Neural crest cell (in vitro differentiated cells): ENCODE measurements at places on chromosomes 6 and 20.

- no peak for DNase-seq
Measured at GRCh38 chr6:11055127-11055627, 11.1 kb upstream of the ELOVL2 start.

- DNase-seq = no peak
Measured at GRCh38 chr6:76418560-76419223, 346.2 kb upstream of the IMPG1 start.

- DNase-seq = no peak
Measured at GRCh38 chr6:161207200-161207599, 66.7 kb downstream of the AGPAT4 start.

DNA sequence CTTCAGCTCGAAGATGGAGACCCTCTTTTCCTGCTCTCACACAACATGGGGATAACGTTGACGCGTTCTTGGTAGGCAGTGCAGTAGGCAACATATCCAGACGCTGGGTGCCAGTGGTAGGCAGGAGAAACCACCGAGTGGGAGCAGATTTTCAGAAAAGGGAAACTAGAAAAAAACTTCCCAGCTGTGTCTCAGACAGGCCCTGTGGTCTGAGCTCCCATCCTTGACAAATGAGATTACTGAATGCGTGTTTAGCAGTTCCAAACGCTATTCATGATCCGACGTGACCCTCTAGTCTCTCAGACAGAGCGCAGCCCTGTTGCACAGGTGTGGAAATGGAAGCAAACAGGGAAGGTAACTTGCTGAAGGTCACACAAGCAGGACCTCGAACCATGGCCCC lies 83.9 kb upstream of the DUSP22 start:
- no peak for DNase-seq

GRCh38 chr6:73728548-73729205 lies 32.7 kb downstream of the CD109 start:
- DNase-seq = no peak

- DNase-seq = no peak
Measured at GRCh38 chr6:119241111-119241465, 108.5 kb downstream of the MAN1A1 start.

GRCh38 chr6:14365393-14365792 lies 247.8 kb downstream of the CD83 start:
- DNase-seq = no peak

DNA sequence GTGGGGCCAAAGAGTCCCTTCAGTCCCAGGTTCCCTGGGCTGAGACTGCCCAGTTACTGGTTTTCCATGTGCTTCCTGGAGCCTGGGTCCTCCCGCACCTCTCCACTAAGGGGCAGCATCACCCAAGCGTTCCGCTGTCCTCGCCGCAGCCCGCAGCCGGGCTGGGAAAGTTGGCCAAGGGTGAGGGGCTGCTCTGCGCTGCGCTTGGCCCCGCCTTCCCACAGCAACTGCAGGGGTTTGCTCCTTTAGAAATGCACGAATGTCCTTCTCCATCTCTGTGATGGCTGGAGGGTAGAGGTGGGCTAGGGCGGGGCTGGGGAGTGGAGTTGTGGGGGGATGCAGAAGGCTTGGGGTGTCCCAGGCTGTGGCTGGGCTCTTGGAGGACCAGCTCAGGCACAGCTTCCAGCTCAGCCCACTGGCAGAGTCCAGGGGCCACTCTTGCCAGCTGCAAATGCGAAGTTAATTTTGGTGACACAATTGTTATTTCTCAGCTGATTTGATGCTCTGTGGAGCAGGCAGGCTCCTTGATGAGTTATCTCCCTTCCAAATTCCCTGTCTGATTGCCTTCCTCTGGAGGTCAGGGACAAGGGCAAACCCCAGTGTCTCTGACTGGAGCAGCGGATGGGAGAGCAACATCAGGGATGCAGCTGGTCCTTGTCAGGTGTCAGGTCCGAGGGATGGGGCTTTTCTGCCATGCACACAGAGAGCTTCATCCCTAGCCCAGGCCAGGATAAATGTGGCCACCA lies 63.2 kb downstream of the NOL4L start:
- peak; percentile 95 for DNase-seq

DNA sequence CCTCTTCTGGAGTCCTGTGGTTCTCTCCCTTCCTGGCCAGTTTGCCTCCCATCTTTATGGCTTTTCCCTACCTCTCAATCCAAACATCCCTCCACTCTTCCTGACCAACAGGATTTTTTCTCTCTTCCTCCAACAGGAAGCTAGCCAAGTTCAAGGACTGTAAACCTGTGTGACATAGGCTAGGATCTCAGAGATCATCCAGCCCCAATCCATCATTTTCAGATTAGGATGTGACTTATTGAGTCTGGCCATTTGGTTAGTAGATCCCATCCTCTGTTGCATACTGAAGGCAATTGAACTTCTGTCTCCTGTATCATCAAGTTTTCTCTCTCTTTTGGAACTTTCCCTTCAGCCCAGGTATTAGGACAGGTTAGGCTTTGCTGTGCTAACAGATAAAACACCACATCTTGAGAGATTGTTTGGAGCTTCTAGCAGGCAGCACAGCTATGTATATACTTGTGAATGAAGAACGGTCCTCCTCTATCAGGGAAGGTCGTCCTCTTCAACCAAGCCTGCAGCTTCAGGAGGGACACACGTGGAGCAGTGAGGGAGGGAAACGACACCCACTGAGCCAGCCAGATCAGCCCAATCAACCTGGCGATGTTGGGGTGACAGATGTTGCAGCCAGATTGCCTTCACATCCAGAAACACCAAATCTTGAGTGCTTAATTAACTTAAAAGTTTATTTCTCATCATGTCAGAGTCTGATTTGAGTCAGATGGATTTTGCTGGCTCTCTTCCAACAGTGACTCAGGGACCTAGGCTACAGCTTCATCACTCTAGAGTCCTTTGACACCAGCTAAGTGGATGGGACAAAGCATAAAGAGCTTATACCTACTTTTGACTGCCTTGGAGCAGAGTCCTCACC lies 106.8 kb downstream of the GJA10 start:
- DNase-seq = no peak

DNA sequence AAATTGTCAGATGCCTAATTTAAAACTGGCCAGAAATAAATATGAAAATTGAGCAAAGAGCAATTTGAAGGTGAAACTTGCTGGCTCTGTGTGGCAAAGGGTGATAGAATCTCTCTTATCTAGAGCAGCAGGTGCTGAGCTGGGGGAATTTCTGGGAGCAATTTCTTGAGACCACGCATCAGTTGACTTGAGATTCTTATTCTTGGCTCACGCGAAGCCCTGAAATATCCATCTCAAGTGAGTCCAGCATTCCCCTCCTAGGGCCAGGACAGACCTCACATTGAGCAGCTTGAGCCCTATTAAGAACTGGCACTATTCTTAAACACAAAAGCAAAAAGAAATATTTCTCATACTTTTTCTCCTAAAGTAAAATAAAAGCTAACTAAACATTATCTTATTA lies 66.3 kb downstream of the MAP7 start:
- no peak for DNase-seq

GRCh38 chr6:38531134-38531533 lies 108.6 kb downstream of the BTBD9 start:
- DNase-seq = no peak

GRCh38 chr6:137496909-137497720 lies 2.9 kb upstream of the OLIG3 start:
- peak; percentile 13 for DNase-seq

GRCh38 chr6:169074526-169074925 lies 179.1 kb downstream of the THBS2 start:
- DNase-seq = no peak

DNA sequence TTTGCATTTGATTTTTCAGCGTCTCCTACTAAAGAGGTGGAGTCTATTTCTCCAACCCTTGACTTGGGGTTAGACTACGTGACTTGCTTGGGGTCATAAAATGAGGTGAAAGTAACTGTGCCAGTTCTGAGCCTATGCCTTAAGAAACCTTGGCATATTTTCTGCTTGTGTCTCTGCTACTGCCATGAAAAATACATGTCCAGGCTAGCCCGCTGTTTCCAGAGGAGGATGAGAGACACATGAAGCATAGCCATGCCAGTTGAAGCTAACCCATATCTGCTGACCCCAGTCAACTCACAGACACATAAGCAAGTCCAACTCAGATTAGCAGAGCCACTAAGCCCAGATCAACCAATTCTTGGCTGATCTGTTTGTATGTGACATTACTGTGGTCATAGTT lies 38.7 kb downstream of the SCP2D1 start:
- no peak for DNase-seq

DNA sequence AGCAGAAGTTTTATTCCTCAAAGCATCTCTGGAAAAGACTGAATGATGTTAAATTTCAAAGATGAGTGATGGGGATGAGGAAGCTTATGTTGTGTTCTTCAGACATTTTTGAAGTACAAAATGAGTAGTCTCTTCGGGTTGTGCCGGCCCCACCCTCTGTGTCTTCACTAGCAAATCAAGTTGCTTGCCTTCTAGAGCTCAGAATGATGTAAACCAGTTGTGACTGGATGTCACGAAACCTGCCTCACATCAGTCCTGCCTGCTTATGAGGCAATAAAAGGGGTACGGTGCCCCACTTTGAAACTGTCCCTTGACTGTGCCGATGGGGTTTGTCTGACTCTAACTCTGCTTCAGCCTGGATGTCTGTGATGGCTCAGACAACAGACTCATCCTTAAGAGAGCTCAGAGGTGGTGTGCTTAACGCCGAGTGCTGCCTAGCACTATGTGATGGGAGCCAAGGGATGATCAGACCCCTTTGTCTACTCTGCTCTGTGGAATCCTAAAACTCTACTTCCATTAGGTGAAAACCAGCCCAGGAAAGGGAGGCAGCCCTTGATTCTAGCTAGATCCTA lies 19.0 kb downstream of the TOMM34 start:
- DNase-seq = no peak

DNA sequence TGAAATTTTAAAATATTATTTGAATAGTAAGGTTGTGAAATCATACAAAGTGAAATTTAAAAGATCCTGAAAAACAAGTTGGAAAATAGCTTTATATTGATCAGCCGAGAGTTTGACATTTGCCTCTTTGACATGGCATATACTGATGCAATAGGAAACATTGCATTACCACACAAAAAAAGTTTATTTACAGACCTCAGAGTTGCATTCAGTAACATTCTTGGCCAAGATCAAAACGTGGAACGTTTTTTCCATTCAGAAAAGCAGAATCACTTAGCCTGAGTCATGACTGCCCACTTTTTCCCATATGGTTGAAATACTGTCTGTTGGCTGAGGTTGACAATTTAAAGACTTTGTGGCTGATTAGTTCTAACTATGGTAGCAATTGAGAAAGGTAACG lies 55.1 kb upstream of the BACH2 start:
- no peak for DNase-seq

GRCh38 chr6:38185244-38185643 lies 365.7 kb downstream of the ZFAND3 start:
- DNase-seq = no peak

- no peak for DNase-seq
Measured at GRCh38 chr6:30847971-30848436, 36.3 kb upstream of the DDR1 start.

- DNase-seq = no peak
Measured at GRCh38 chr6:129661536-129662405, 48.2 kb downstream of the ARHGAP18 start.

DNA sequence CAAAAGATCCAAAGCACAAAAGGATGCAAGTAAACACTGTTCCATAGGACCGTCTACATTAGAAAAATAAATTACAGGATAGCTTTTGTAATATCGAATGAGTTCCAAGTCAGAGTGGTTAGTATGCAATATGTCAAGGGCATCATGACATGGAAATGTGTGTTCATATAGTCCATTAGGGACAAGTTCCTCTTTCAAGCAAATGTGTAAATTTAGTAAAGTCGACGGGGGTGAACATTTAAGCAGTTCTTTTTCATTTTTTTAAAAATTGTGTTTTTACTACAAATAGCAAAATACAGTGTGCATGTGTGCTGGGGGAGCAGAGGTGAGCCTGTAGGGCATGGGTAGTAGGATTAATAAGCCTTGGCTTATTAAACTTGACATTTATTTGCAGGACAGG lies 359.0 kb downstream of the ESR1 start:
- DNase-seq = no peak

GRCh38 chr20:15609921-15610320 lies 963.3 kb downstream of the KIF16B start:
- DNase-seq = no peak

DNA sequence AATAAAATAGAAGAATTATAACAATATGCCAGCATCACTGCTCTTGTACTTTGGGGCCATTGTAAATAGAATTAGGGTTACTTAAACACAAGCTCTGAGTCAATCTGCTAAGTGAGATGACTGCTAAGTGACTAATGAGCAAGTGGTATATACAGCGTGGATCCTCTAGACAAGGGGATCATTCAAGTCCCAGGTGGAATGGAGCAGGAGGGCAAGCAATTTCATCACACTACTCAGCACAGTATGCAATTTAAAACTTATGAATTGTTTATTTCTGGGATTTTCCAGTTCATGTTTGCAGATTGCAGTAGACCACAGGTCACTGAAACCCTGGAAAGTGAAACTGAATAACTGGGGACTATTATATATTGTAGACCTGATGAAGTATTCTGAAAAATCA lies 235.3 kb downstream of the BTBD3 start:
- no peak for DNase-seq

DNA sequence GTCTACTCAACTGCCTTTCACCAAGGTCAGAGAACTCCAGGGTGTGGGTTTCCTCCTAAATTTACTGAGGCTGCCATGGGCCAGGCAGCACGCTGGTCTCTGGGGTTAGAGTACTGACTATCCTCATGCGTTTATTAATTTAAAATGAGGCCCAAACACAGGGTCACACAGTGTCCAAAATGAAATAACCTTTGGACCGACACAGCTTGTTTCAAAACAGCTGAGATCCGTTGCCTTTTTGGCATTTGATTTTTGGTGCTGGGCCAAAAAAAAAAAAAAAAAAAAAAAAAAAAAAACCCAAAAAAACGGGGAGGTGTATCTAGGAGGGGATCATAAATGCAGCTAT lies 14.6 kb upstream of the TOX2 start:
- DNase-seq = no peak

DNA sequence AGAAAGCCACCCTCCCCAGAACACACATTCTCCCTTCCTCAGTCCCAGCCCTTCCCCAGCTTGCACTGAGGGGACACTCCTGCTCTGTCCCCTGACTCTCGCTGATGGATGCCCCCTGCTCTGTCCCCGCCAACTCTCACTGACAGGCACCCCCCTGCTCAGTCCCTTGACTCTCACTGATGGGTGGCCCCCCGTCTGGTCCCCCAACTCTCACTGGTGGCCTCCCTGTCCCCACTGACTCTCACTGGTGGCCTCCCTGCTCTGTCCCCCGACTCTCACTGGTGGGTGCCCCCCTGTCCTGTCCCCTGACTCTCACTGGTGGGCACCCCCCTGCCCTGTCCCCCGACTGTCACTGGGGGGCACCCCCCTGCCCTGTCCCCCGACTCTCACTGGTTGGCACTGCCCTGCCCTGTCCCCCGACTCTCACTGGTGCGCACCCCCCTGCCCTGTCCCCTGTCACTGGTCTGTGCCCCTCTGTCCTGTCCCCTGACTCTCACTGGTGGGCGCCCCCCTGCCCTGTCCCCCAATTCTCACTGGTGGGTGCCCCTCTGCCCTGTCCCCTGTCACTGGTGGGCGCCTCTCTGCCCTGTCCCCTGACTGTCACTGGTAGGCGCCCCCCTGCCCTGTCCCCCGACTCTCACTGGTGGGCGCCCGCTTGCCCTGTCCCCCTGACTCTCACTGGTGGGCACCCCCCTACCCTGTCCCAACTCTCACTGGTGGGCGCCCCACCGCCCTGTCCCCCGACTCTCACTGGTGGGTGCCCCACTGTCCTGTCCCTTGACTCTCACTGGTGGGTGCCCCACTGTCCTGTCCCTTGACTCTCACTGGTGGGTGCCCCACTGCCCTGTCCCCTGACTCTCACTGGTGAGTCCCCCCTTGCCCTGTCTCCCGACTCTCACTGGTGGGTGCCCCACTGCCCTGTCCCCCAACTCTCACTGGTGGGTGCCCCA lies 60.9 kb downstream of the GINS1 start:
- no peak for DNase-seq
